ENCODE measurements at places on chromosomes 12 and 14. TPM values are rescaled to one million over a fixed set of nuclear protein-coding genes. Genes with fewer than 3 reads are reported as not detected.

- DNase-seq: no peak
Observed at GRCh38 chr14:71399057-71399487, 491.8 kb downstream of the PCNX1 start.

DNA sequence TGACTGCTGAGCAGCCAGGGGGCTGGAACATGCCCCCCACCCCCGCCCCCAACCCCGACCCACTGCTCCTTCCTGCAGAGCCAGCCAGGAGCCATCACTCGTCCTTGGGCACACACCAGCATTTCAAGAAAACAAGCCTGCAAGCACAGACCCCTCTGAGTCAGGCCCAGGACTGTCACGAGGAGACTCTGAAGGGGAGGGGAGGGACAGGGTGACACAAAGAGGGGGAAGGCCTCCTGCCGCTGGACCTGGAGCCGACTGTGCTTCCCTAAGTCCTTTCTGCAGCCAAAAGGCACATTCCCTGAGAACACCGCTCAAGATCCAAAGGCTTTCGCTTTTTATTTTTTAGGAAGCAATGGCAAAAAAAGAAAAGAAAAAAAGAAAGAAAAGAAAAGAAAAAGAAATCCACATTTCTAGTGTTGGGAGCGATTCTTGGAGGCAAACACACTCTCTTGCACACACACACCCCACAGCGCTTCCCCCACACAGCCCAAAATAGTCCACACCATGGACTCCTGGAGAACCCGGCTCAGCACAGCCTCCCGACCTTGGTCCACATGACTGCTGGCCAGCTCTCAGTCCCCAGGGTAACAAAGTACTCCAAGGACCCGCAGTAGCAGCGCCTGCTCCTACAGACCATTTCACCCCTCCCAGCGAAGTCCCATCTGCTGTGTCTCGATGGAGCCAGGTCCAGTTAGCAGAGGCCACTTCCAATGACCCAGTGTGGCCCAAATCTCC, 101.7 kb downstream of the DPF3 start:
- DNase-seq: peak; percentile 70

GRCh38 chr12:65658360-65658759, 165.9 kb upstream of the HMGA2 start:
- DNase-seq: no peak

DNA sequence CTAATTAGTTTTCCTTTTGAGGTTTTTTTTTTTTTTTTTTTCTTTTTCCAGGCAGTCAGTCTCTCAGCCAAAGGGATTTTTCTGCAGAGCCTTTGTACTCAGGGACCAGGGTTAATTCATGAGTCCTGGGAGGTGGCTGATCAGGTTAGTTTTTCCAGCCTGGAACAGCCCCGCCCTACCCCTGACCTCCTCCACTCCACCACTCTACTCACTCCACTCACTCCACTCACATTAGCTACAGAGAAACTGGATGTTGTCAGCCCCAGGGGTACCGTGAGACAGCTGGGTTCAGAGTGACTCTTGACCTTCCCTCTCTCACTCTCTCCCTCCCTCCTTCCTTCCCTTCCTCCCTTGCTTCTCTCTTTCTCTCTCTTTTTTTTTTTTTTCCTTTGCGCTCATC, 161.0 kb downstream of the CRADD start:
- no peak for DNase-seq

- no peak for DNase-seq
Observed at GRCh38 chr14:66600416-66600815, 92.5 kb downstream of the GPHN start.

GRCh38 chr12:45216983-45217485, 1.1 kb downstream of the ANO6 start:
- DNase-seq: no peak

DNA sequence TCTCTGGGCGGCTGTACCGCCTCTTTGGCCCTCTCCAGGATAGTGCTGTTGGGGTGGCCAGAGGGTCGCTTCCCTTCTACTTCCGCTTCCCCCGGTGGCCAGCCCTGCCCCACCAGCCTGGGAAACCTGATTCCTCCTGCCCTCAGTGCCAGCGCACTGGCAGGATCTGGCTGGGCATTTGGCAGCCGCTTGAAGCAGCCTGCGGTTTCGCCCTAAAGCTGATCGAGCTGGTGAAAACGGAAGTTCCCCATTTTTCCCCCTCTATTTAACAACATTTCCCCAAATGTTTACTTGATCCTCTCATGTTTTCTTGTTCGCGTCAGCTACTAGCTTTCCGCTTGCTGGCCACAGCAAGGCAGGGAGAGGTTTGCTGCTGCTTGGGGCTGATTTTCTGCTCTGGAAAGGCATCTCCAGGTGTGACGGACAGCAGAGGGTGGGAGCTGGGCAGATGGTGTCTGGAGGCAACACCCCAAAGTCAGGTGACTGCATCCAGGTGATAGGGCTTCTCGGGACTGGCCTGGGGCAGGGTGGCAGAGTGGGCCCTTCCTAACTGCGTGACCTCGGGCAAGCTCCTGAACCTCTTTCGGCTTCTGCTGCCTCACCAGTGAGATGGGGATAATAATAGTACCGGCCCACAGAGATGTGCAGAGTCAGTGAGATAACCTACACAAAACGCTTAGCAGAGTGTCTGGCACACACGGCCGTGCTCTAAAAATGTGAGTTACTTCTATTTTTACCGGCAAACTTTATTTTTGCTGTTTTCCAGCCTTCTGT, 53.1 kb downstream of the TSPAN9 start:
- peak; percentile 55 for DNase-seq

DNA sequence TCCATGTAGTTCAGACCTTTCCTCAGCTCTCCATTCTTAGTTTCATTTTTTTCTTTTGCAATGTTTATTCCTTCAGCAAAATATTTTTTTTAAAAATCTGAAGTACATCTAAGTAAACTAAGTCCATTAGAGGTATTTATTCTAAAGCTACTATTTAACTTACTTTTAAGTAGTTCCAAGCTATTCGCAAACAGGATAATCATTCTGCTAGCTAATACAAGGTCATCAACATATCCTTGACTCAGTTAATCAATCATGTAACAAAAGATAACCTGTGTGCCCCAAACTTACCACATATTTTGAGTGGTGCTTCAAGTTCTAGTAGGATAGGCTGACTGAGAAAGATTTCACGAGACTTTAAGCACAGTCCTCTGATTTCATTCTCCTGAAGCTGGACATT, 11.2 kb downstream of the PPP1CC start:
- DNase-seq: no peak

- no peak for DNase-seq
Observed at GRCh38 chr12:16148938-16149337, 128.5 kb downstream of the SLC15A5 start.

GRCh38 chr12:41277946-41278267, 89.8 kb downstream of the PDZRN4 start:
- DNase-seq: no peak

DNA sequence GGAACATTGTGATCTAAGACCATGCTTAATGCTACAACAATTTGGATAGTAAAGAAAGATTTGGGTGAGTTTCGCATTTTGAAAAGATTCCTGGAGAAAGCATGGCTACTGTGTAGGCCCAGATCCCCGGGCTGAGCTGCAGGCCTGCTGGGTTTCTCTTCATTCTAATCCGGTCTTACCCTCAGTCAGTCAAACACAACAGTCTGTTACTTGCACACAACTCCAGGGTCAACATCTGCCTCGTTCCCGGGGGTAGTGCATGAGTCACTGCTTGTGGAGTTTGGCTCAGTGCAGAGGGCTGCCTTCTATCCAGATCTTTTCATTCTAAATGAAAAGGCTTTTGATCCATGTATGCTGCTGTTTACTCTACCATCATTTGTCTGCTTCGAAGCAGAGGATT, 60.4 kb upstream of the SEL1L start:
- DNase-seq: peak; percentile 21

GRCh38 chr14:75126121-75126544, 715 bp downstream of the NEK9 start:
- DNase-seq: no peak

- no peak for DNase-seq
Observed at GRCh38 chr14:93067088-93067487, 48.6 kb downstream of the ITPK1 start.

DNA sequence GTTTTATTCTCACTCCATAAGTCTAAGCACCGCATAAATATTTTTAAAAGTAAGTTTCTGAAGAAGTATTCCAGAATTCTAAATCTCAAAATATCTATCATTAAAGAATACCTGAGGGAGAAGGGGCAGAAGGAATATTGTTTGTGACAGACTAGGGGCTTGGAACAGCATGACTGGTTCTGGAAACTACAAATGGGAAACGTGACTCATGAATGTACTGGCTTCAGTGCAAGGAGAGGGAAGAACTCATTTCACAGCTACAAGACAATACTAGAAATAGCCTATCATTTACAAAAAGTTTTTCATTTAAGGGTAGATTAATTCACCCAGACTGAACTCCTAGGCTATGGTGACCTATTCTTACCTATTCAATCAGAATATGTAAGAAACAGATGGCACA, 121.3 kb downstream of the SLC25A21 start:
- DNase-seq: no peak

DNA sequence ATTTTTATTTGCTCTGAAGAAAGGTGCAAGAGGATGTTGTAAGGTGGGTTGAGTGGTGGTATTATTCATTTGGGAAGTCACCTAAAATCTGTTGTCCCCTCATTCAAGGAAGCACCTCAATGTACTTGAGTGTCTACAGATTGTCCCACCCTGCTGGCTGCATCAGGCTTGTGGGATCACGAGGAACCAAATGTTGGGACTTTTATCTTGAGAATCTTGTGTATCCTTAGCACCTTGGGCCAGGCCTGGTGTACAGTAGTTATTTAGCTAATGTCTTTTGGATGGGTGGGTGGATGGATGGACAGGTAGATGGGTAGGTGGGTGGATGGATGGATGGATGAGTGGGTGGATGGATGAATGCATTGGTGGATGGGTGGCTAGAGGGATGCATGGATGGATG, 519.3 kb downstream of the BCL11B start:
- DNase-seq: no peak

DNA sequence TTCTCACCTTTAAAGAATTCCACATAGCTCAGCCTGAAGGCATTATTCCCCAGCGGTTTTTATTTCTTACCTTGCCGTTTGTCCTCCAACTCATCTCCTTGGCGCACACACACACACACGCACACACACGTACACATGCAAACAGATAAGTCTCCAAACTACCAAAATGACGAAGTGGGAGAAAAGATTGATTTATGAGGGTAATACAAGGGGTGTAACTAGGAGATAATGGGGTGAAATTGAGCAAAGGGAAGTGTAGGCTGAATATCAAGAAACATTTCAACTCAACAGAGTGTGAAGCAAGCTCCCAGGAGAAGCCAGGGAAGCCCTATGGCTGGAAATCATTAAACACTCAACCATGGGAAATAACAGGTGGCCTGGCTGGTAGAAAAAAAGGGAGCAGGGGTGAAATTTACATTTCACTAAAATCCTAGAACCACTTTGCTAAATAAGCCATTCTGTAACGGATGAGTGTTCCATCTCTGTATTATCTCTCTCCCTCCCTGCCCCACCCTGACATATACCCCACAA, 41.0 kb downstream of the GRIN2B start:
- DNase-seq: no peak

DNA sequence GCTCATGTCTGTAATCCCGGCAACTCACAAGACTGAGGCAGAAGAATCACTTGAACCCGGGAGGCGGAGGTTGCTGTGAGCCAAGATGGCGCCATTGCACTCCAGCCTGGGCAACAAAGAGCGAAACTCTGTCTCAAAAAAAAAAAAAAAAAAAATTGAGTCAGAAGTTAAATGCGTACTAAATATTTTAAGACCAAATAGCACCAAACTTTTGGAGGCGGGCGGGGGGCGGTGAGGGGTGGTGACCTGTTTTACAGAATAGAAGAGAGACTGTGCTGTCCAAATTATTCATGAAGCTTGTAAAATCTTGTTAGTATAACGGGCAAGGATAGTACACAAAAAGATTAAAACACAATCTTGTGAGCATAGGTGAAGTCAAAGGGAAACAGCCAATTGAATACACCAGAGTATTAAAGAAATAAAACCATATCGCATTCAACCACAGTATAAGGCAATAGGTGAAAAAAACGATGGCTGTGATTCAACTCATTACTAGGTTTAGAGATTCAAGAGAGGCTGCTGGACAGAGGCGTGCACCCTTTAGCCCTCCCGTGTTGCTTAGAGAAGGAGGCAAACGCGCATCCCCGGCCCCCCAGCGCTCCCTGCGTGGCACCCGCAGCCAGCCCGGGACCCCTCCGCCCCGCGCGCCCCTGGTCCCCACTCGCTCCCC, 571 bp downstream of the ZNF891 start:
- DNase-seq: no peak

GRCh38 chr12:116338064-116338846, 60.8 kb upstream of the MED13L start:
- no peak for DNase-seq

GRCh38 chr14:69107407-69108003, 45.4 kb downstream of the DCAF5 start:
- peak; percentile 61 for DNase-seq

GRCh38 chr12:68609998-68610369, 715 bp upstream of the RAP1B start:
- DNase-seq: no peak

GRCh38 chr12:115897729-115898128, 379.8 kb downstream of the MED13L start:
- no peak for DNase-seq

DNA sequence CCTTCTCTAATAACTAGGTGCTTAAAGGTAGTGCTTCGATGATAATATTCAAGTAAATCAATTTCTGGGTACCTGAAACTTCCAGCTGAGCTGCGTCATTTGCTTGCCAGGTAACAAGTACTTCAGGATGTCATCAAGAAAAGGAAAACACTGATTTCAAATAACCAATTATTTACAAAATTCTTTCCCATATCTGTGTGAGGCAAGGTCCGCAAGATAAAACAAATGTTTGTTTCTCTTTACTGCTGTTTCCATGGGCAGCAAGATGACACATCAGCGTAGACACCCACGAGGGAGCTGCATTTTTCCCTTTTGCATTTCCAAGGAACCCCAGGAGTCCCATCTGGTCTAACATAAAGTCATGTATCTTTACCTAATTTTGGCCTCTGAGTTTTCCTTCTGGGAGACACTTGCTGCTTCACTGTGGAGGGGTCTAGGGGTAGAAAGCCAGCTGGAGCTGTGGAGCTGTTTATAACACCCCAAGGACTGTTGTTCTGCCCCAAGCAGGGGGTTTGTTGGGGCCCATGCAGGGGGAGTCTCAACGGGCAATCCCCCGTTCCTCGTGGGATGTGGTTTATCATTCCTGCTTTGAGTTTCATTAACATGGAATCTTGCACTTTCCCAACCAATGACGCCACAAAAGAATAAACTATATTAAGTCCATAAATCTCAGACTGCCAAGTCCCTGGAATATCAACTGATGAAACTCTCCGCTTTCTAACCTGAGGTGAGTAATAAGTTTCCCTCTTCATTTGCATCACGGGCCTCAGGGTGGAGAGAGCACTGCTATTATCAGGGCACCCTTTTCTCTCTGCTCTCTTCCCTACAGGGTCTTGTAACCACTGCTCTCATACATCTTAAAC, 112.8 kb upstream of the PELI2 start:
- DNase-seq: no peak

- DNase-seq: no peak
Observed at GRCh38 chr12:24821691-24822090, 127.2 kb downstream of the BCAT1 start.

The MMAB gene
- 41.3 TPM for polyA plus RNA-seq

The TESPA1 gene
- polyA plus RNA-seq: 0.14 TPM

The IAPP gene
- polyA plus RNA-seq: not detected

The GLT8D2 gene
- 10.2 TPM for polyA plus RNA-seq

The PNP gene
- polyA plus RNA-seq: 8.6 TPM

The DDX54 gene
- 16.5 TPM for polyA plus RNA-seq

The PLEKHG7 gene
- 0.04 TPM for polyA plus RNA-seq

The MAP1LC3B2 gene
- 4.6 TPM for polyA plus RNA-seq

The LMNTD1 gene
- not detected for polyA plus RNA-seq

The TAS2R46 gene
- not detected for polyA plus RNA-seq

The SDR9C7 gene
- polyA plus RNA-seq: 0.29 TPM

The INHBC gene
- 0.03 TPM for polyA plus RNA-seq

The GUCY2C gene
- 0.01 TPM for polyA plus RNA-seq

The POU6F1 gene
- 10.1 TPM for polyA plus RNA-seq

The BEGAIN gene
- 0.51 TPM for polyA plus RNA-seq
